Upper lobe of left lung (tissue), 6 donors: ENCODE measurements at places on chromosomes 1 and 21. TPM values are rescaled to one million over a fixed set of nuclear protein-coding genes. Genes with fewer than 3 reads are reported as not detected.

The TSPEAR gene
- total RNA-seq = not detected

DNA sequence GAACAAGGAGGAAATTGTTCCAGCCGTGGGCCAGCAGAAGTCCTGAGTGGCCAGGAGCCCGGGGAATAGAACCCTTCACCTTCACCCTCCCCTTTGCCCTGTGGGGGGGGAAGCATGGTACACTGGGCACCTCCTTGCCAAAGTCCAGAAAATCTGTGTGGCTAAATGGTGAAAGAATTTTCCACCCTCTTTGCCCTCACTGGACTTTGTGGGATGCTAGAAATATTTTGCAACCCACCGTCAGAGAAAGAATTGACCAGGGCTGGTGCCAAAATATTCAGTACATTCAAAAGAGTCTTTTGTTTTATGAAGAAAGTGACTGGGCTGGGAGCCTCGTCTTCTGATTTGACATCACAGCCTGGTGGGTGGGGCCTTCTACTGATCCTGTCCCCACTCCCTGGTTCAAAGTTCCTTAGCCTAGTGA lies 14.6 kb downstream of the NFASC start:
- DNase-seq = no peak

- DNase-seq = no peak
Measured at GRCh38 chr1:177800400-177801088, 169.3 kb downstream of the SEC16B start.

The SLC44A5 gene
- not detected for total RNA-seq
